ENCODE measurements at places on chromosomes 2 and 18.

GRCh38 chr2:237096911-237097310 is 11.2 kb downstream of the COPS8 start:
- DNase-seq, result no peak

- no peak for DNase-seq
Measured at GRCh38 chr18:5891184-5891853, 4.0 kb downstream of the TMEM200C start.

- DNase-seq, result no peak
Measured at GRCh38 chr18:30376515-30376914, 666.0 kb downstream of the DSC3 start.

DNA sequence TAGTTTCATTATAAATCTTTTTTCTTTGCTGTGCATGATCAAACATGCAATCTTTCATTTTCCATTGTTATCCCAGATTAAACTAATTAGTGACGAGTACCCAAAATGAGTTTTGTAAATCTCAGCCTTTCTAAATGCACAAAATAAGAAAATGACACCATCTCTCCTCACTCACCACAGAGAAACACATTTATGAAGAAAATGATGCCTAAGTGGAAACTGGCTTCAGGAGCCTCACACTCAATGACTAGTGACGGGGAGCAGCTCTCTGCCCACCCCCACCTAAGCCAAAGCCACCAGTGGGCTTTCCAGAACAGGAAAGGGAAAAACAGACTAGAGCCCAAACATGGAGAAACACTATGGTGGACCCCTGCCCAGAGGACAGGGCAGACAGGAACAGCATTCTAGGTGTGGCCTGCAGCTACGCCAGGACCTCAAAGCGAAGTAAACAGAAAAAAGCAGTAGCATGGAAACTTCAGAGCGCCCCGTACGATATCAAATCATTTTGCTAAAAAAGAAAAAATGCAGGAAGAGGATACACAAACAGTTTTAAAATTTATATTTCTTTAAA is 113.5 kb downstream of the RBMS1 start:
- DNase-seq, result no peak

- peak; percentile 9 for DNase-seq
Measured at GRCh38 chr18:3151399-3152264, 68.1 kb downstream of the MYOM1 start.

GRCh38 chr2:226398580-226398979 is 401.0 kb downstream of the IRS1 start:
- DNase-seq, result no peak

GRCh38 chr2:241795021-241795999 is 13.7 kb upstream of the NEU4 start:
- DNase-seq, result no peak

DNA sequence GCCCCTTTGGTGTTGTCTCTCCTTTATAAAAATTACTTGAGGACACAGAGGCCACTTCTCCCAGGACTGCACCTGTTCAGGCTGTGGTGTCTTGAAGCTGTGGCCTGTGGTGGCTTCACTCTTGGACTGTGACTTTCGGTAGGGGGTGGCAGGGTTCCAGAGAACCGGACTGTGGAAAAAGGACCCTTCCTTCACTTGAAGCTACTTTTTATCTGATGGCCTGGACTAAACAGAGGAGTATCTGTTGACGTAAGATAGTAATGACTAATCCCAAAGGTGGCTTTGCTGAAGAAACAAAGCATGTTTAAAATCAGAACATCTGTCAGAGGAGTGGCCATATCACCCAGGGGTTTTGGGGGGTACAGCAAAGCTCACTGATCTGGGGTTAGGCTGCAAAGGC is 60.8 kb downstream of the CENPO start:
- no peak for DNase-seq

DNA sequence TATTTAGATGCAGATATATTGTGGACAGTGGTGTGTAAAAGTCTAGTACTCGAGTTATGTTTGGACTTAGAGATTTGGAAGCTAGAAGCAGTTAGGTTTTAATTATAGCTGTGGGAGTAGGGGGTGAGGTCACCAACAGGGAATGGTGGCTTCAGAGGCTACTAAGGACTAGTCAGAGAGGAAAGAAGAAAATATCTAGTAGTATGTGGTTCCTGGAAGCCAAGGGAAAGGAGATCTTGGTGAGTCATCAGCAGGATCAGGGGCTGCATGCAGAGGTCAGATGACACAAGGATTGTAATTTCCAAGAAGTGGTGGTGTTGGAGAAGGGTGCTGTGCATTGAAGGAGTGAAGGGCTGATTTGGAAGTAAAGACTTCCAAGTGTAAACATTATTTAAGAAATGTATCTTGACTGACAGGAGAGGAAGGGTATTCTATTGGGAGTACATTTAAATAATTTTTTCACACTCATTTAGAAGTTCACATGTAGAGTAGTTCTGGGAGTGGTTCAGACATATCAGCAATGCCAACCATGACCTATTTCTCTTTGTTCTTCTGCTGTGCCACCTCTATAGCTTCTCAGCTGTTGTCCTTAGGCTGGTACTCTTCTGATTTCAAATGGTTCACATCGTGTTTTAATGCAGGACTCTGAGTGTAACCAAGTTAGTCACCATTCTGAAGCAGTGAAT is 59.1 kb downstream of the ACSL3 start:
- no peak for DNase-seq

DNA sequence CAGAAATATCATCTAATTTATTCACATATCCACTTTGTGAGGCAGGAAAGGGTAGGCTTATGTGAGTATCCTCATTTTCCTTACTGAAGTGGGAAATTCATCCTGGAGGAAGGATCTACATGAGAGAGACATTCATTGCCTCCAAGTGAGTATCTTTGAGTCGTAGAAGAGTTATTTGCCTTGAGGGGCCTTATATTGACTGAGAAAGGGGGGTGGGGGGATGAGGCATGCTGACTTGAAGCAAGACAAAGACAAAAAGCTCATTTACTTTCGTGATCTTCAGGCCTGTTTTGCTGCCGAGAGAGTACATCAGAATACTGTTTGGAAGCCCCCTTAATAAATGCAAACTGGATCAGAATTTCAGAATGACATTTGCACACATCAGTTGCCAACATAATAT is 17.6 kb upstream of the NEDD4L start:
- no peak for DNase-seq

DNA sequence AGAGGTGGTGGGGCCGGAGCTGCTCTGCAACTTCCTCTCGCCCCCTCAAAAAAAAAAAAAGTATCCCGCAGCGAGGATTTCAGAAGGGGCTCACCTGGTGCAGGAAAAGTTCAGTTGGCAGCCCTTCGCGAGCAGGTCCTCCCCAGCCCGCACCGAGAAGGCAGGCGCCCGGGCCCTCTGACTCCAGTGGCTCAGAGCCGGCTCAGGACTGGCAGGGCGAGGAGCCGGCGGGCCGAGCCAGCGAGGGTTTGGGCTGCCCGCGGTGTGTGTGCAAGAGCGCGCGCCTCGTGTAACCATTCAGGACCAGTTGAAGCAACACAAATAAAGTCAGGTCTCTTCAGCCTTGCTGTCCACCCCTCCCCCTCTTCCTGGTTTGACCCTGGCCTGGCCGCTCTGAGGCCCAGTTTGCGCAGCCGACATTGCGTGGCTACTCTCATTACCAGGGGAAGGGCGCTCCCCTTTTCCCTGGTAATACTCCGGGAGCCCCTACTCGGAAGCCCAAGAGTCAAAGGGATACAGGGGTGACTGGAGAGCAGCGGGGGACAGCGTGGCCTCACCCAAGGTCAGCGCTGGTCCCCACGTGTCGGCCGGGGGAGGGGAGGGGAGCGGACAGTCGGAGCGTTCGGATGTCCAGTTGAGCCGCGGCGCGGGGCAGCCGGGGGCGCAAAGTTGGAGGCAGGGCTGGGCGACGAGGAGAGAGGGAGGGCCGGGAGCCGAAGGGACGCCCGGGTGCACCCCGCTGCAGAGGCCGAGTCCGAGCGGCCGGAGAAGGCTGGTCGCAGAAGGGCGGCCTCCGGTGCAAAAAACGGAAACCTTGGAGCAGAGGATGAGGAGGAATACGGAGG is 12.3 kb downstream of the EN1 start:
- no peak for DNase-seq

DNA sequence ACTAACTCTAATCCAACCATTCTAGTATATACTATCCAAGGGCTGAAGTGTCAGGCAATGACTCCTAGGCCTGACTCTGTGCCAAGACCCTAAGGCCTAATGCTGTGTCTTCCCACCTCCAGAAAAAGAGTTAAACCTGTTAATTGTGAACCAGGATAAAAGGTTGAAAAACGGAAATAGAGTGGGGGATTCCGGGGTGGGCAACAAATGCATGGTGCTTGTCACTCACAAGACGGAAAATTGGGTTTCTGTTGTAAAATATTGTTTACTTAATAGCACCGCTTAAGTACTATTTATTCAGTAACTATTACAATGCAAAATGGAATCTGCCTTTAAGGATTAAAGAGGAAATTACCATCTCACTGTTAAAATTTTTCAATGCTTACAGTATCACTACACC is 3.2 kb downstream of the STK17B start:
- DNase-seq, result no peak

GRCh38 chr2:125169764-125170146 is 1144.7 kb downstream of the CNTNAP5 start:
- no peak for DNase-seq

DNA sequence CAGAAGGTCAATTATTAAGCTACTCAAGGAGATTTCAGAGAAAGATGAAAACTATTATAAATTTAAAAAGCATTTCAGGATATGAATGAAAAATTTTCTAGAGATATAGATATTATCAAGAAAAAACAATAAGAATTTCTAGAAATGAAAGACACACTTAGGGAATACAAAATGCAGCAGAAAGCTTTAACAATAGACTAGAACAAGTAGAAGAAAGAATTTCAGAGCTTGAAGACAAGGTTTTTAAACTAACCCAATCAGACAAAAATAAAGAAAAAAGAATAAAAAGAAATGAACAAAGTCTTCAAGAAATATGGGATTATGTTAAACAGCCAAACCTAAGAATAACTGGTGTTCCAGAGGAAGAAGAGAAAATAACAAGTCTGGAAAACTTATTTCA is 34.4 kb downstream of the FLACC1 start:
- no peak for DNase-seq

DNA sequence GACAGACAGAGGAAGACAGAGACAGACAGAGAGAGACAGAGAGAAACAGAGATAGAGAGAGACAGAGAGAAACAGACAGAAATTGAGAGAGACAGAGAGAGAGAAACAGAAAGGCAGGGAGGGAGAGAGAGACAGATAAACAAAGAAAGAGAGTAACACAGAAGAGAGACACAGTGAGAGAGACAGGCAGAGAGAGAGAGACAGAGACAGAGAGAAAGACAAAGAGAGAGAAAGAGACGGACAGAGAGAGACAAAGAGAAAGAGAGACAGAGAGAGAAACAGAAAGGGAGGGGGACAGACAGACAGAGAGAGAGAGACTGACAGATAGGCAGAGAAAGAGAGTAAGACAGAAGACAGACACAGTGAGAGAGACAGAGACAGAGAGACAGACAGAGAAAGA is 108.5 kb upstream of the ANKRD30BL start:
- no peak for DNase-seq

- no peak for DNase-seq
Measured at GRCh38 chr2:27152102-27152795, 3.4 kb downstream of the TCF23 start.

GRCh38 chr2:178873912-178874311 is 66.7 kb upstream of the TTN start:
- DNase-seq, result no peak

GRCh38 chr2:188529710-188530109 is 238.0 kb downstream of the GULP1 start:
- DNase-seq, result no peak

- no peak for DNase-seq
Measured at GRCh38 chr2:108079736-108080135, 93.4 kb downstream of the SLC5A7 start.

DNA sequence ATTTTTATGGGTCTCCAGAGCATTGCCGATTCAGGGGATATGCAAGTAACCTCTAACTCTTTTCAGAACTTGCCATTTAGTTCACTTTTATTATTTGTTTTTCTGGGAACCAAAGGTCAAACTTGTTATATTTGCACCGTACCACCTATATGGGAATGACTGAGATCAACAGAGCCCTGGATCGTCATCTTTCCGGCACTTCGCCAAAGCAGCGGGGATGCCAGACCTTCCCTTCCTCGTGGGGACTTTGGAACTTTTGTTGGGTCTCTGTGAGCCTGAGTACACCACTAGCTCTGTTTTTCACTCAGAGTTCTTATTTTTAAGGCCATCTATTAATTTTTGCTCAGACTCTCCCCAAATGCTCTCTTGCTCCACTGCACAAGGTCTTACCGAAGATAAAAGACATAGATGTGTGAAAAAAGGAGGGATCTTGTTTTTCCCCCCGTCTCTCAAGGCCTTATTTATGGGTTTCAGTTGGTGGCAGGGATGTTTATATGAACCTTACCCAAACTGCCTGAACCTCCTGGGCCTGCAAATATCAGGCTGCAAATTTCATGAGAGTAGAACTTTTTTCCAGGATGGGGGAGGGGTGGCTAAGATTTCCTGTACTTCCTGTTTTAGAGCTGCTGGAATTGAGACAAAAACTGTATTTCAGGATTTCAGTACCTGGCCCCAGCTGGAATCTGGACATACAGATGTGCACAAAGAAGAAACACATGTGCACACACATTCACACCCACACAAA is 350.3 kb downstream of the HRH4 start:
- DNase-seq, result no peak

GRCh38 chr2:229445019-229445418 is 173.9 kb upstream of the PID1 start:
- DNase-seq, result peak; percentile 79

- no peak for DNase-seq
Measured at GRCh38 chr2:32274289-32274688, 3.4 kb upstream of the YIPF4 start.

DNA sequence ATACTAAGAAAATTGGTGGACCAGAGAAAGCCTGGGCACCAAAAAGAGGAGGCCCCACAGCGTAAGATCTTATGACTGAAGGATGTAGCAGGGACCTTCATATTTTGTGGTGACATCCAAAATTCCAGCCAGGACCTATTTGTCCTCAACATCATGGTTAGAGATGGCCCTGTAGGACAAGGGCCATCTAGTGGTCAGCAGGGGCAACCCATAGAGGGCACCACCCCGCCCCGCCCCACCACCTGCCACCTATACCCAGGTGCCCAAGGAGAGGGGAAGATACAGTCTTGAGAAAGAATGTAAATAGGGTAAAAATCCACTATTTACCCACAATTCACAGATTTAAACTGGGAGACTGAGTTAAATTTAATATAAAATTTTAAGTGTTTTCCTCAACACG is 59.6 kb upstream of the TMEM163 start:
- no peak for DNase-seq

DNA sequence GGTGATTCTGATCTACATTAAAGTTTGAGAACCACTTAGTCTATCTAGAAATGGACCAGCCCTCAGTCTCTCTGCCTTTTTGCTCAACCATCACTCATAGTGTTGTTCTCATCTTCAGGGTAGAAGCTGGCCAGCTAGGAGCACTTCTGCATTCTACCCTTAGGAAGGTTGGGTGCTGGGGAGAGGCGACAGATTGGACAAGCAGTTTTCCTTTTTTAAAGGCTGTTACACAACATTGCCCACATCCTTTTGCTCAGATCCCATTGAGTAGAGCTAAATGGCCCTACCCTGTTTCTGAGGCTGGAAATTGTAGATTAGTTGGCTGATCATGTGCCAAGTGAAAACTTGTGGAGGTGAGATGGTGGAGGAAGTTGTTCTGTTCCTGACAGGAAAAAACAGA is 35.6 kb downstream of the OSBPL6 start:
- DNase-seq, result no peak

Measured in trophoblast cell (in vitro differentiated cells and primary cell).